ENCODE measurements at places on chromosomes 4 and X. TPM values are rescaled to one million over a fixed set of nuclear protein-coding genes. Genes with fewer than 3 reads are reported as not detected.

The CXCL6 gene
- 8.1 TPM for total RNA-seq

- H3K27me3 ChIP-seq: no peaks in the 10 kb centered on the region
- no peak for DNase-seq
- no peaks in the 10 kb centered on the region for H3K36me3 ChIP-seq
- no peak within 1 kb of the TSS for H3K27ac ChIP-seq
Observed at GRCh38 chrX:151176231-151176750, at the start of gene GPR50. GPR50 (plus strand) TSS chrX:151176584; CDS start chrX:151176722, 138 bp downstream.

- DNase-seq: peak; percentile 5
- no peaks in the 10 kb centered on the region for H3K27me3 ChIP-seq
- no peak overlapping the region for H3K4me3 ChIP-seq
- no peak overlapping the region for H3K27ac ChIP-seq
- H3K36me3 ChIP-seq: no peaks in the 10 kb centered on the region
- H3K4me1 ChIP-seq: peaks cover 15% of the 10 kb centered on the region
Observed at GRCh38 chr4:30753316-30753715, 33.1 kb downstream of the PCDH7 start.

GRCh38 chr4:100063355-100063754 is 113.3 kb upstream of the H2AZ1 start:
- H3K27me3 ChIP-seq: no peaks in the 10 kb centered on the region
- no peaks in the 10 kb centered on the region for H3K36me3 ChIP-seq
- no peak overlapping the region for H3K27ac ChIP-seq
- DNase-seq: no peak

GRCh38 chr4:96149894-96150293 is 310.0 kb downstream of the PDHA2 start:
- H3K27me3 ChIP-seq: no peaks in the 10 kb centered on the region
- no peaks in the 10 kb centered on the region for H3K36me3 ChIP-seq
- DNase-seq: no peak
- no peaks in the 10 kb centered on the region for H3K4me1 ChIP-seq
- H3K4me3 ChIP-seq: no peak overlapping the region

GRCh38 chrX:152480269-152481212 is 29.4 kb upstream of the GABRA3 start:
- H3K36me3 ChIP-seq: no peaks in the 10 kb centered on the region
- DNase-seq: no peak
- no peaks in the 10 kb centered on the region for H3K27me3 ChIP-seq

DNA sequence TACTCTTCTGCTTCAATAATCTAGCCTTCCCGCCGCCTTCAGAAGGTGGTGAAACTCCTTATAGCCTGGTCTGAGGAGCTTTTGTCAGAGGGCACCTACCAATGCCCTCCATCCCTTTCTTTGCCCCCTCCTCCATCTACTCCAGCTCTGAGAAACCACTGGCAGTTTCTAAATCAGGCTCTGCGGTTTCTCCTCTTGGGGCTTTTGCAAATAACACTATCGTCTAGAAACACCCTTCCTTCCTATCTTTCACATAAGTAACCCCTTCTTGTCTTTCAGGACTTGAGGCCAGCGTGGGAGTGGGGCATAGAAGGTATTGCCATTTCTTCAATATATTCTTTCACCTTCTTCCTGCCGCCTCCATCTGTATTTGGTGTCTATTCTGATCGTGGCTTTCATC is 1.2 kb upstream of the EFHC2 start:
- H3K4me3 ChIP-seq: no peak overlapping the region
- H3K27ac ChIP-seq: no peak overlapping the region
- no peaks in the 10 kb centered on the region for H3K36me3 ChIP-seq
- no peak for DNase-seq
- peaks cover 3% of the 10 kb centered on the region for H3K4me1 ChIP-seq

- H3K4me1 ChIP-seq: no peaks in the 10 kb centered on the region
- peaks cover 23% of the 10 kb centered on the region for H3K36me3 ChIP-seq
- no peak overlapping the region for H3K4me3 ChIP-seq
- no peak overlapping the region for H3K27ac ChIP-seq
- H3K27me3 ChIP-seq: no peaks in the 10 kb centered on the region
- DNase-seq: no peak
Observed at GRCh38 chr4:39759569-39759968, 61.6 kb downstream of the UBE2K start.

DNA sequence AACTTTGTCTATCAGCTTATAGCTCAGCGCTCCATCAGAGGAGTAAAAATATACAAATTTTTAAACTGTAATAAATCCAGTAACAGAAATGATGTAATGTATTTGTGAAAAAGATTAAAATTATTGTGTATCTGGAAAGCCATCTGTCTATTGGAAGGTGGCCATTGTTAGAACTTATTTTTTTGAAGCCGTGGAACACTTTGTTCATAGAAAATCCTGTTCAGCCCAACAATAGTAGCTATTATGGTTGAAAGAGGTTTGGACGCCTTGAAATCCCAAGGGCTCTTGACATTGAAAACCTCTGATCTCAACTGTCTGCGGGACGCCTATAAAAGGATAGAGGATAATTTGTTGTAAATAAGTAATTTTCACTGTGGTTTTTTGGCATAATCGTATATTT is 98.3 kb downstream of the RAPGEF2 start:
- H3K4me3 ChIP-seq: no peak overlapping the region
- DNase-seq: no peak
- H3K27ac ChIP-seq: no peak overlapping the region

- H3K27ac ChIP-seq: peak overlapping the region; percentile 78
- peak; percentile 27 for DNase-seq
- peak overlapping the region; percentile 43 for H3K4me3 ChIP-seq
- H3K4me1 ChIP-seq: peaks cover 55% of the 10 kb centered on the region
- H3K27me3 ChIP-seq: no peaks in the 10 kb centered on the region
Observed at GRCh38 chr4:123786163-123786915, 389.7 kb downstream of the SPRY1 start.

All from GM23248 (cell line).